ENCODE measurements at places on chromosomes 12 and 14.

- no peak for DNase-seq
These were observed 29.1 kb downstream of the AP5M1 start for GRCh38 chr14:57297852-57298251.

- DNase-seq, result no peak
These were observed 326.8 kb downstream of the ALG10 start for GRCh38 chr12:34348836-34349672.

GRCh38 chr14:34754687-34755086, 40.3 kb upstream of the CFL2 start:
- no peak for DNase-seq

DNA sequence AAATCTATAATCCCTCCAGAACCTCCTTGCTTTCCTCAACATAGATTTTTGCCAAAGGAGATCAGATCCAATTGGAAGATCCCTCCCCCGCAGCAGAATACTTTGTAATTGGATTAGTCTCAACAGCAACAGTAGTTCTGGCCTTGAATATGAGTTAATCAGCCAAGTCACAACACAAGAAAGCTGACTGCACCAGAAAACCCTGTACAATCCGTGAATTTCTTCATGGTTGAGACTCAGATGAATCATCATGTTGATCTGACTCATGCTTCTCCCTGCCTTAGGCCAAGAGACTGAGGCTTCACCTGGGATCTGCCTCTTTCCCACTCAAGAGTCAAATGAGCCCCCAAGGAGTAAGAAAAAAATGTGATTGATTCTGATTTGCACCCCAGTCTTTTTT, 3.0 kb upstream of the METTL17 start:
- DNase-seq, result no peak

DNA sequence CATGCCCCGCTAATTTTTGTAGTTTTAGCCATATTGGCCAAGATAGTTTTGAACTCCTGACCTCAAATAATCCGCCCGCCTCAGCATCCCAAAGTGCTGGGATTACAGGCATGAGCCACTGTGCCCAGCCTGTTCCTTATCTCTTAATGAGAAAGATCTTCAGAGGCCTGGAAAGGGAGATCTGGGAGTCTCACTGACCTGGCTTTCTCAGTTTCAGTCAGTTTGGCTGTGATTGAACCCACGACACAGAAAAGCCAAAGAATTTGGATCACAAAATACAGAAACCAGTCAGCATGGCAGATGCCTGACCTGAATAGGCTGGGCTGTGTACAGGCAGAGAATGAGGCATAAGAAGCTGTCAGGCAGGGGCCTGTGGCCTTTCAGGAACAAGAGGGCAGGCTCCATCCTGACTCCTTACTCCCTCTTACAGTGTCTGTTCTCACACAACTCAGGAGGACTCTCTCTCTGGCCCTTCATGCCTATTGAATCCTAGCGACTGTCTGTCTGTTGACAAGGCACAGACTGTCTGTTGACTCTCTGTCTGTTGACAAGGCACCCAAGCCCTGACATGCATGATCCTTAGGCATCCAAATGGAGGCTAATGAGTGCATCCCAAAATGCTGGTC, 366.5 kb upstream of the CCDC196 start:
- DNase-seq, result no peak

DNA sequence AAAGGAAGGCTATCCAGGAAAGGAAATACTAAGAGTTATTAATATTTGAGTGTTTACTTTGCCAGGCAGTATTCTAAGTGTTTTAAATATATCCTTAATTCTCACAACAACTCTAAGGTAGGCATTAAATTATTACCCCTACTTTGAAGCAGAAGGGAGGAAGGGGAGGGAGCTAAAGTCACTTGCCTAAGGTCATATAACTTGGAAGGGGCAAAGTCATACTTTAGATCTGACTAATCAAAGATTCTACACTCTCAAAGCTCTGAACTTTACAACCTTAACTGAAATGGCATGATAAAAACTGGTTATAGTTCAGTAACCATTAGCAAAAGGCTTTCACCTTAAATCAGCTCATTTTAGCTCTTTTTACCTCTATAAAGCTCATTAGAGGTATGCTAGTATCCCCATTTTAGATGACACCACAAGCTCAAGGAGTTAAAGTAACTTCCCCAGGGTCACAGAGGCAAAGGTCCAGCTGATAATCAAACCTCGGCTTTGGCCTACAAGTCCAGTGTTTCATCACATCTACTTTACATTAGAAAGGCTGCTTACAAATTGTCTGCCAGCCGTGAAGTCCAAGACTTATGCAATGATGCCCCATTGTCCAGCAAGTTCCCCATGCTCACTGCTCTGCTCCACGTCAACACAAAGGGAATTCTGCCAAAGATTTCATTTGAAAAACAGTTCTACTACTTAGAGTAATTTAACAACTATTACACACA, 223.9 kb downstream of the MED13L start:
- no peak for DNase-seq

DNA sequence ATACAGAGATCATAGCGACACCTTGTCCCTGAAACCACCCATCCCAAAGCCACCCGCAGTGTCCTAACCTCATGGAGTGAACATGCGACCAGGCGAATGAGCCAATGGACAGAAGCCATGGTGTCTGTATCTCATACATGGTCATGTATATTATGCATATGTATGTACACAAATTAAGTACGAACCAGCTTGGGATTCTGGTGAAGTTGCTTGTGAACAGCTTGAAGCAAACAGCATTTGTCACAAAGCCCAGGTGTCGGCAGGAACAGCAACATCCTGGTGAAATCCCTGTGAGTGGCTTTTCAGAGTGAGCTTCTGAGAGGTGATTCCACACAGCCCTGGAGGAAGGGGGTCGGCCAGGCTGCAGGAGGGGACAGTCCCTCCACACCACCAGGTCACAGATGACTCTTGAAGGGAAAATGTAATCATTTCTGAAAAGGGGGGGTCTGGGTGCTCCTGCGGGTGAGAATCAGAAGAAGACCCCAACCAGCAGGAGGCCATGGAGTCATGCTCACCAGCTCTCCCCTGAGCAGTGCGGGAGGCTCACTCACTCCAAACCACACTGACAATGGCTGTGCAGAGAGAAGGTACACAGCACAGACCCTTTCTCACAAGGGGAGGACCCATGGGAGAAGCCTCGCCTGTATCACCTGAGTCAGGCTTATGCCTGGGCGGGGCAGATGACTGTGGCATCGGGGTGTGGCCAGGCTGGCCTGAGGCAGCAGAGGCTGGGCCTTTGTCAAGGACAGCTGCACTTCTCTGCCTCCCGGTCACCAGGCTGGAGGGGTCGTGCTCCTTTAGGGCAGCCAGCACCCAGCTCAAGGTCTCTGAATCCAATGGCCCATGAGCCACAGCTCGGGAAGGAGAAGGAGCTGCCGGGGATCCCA, 14.3 kb downstream of the CHGA start:
- no peak for DNase-seq

DNA sequence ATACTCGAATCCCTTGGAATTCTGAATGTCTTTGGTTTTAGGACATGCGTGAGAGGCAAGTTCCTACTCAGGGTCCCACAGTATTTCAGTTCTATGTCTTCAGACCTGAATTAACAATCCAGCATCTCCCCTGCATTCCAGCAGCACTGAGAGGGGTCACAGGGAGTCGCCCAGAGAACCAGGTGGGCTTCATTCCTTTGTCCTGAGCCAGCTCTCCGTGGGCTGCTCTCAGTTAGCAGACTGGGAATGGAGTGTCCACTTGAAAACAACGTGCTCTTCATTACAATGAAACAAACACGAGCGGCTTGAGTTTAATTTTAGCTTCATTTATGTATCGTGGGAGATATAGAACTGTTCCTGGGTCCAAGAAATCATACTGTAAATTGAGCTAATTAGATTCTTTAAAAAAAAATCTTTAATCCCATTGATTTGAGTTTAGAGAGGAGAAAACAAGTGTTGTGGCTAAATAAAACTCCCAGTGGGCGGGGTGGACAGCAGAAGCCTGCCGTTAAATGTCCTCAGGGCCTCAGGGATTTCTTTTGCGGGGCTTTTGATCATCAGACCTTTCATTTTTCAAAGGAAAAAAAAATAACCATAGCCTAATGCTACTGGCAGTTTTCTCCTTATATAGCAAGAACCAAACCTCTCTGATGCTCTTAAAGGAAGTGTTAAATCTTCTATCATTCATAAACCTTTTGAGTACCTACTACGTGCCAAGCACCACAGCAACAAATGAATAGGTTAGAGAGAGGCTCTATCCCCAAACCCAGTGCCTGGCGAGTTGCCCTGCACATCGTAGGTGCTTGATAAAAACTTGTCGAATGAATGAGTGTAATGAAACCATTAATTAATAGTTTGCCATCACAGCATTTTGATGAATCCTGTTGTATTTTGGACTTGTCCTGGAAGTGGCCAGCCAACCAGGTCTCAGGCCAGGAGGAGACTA, 140.4 kb downstream of the CHST11 start:
- DNase-seq, result no peak

DNA sequence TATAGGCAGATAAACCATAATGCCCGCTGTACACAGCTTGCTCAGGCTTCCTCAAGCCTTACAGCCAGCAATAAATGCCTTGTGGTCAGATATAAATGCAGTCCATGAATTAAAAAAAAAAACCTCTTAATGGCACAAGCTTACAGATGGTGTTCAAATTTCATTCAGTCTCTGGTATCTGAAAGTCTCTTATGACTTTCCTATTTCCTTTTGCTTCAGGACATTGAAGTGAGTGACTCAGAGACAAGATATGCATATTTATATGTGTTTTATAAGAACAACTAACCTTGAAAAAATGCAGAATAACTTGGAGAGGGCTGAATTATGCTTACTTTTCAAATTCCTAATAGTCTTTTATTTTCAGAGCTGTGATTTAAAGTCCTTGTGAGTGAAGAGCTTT, 426.9 kb upstream of the MIS18BP1 start:
- DNase-seq, result no peak

DNA sequence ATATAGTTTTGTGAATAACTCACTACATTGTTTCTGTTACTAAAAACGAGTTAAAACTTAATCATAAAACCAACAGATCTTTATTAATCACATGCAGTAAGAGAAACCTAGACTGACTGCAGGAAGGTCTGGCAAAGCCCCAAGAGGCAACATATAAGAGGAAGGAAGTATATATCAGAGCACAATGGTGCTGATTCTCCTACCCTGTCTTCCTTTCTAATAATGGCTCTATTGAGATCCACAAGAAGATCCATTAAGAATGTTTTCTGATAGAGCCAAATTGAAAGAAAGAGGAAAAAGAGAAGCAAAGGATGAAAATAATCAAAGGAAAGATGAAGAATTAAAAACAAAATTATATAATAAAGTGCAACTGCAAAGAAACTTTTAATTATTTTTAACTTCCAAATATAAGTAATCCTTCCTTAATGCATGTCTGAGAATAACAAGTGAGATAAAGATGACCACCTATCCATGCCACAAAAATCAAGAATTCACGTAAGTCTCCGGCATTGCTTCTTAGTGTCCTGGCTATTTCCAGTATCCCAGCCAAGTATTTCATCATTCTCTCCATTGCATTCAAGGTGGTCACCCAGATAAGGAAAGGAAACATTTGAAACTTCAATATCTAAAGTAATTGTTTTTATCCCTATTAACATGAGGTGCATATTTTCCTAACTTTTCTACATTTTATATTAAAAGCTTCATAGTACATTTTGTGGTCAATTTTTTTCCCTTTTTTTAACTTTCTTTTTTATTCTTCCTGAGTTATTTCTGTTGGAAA, 62.2 kb downstream of the SOX5 start:
- DNase-seq, result no peak

- no peak for DNase-seq
These were observed 1.2 kb downstream of the EDDM3B start for GRCh38 chr14:20769421-20769820.

DNA sequence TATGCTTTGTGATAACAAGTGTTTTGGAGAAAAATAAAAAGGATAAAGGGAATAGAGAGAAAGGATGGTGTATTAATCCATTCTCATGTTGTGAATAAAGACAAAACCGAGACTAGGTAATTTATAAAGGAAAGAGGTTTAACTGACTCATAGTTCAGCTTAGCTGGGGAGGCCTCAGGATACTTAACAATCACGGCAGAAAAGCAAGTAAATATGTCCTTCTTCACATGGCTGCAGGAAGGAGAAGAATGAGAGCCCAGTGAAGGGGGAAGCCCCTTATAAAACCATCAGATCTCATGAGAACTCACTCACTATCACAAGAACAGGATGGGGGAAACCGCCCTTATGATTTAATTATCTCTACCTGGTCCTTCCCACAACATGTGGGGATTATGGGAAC, 18.1 kb upstream of the C12orf42 start:
- DNase-seq, result no peak

DNA sequence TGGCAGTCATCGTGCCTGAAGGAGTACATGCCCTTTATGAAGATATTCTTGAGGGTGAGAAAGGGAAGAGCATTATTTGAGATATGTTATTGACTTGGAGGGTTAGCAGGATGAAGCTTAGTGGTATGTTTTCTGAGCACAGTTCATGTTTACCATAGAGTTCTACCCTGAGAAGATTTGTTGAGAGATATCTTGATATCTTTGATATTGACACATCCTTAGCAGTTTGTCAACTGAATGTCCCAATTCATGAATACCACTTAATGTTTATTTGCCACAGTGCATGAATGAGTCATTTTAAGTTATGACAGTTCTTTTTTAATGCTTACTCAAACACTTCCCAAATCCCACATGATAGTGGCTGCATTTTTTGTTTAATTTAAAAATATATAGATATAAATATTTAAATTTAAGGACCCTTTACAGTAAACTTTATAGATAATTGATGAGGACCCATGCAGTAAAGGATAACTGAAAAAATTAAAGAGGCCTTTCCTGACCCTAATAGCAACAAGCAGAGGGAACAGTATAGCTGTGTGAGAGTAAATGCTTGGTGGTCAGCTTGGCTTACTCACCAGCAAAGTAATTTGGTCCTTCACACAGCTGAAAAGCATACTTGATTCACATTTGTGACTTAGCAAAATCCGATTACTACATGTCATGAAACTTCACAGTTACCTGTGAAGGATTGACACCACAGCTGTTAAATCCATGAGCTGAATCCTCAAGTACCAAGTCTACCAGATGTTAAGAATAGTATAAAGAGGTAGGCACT, 25.8 kb downstream of the SLC39A9 start:
- DNase-seq, result no peak

DNA sequence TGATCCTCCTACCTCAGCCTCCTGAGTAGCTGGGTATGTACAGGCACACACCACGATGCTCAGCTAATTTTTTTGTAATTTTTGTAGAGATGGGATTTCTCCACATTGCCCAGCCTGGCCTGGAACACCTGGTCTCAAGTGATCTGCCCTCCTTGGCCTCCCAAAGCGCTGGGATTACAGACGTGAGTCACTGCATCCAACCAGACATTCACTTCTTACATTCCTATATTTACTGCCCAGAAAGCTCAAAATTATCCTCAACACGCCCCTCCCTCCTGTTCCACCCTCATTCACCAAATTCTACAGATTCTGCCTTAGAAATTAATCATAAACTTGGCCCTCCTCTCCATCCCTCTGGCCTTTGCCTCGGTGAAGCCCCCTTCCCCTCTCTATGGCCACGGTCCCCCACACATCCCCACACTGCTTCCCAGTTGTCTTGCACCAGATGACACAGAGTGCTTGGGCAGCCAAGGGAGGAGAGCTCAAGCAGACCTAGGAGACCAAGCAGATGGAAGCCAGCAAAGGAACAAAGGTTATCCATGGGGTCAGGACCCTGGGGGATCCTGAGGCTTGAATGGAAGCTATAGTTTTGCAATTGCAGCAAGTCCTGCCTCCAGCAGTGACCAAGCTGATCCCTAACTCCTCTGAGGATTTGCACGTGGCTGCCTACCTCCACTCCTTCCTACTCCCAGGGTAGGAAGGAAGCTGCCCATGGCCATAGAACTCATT, 213.2 kb upstream of the FOXN3 start:
- DNase-seq, result no peak

- no peak for DNase-seq
These were observed 26.1 kb downstream of the KCTD10 start for GRCh38 chr12:109450980-109451379.
